ENCODE measurements at places on chromosomes 12 and 14. TPM values are rescaled to one million over a fixed set of nuclear protein-coding genes. Genes with fewer than 3 reads are reported as not detected.

ZFC3H1 gene
- 37.1 TPM for total RNA-seq

GRCh38 chr12:43694879-43695278 lies 63.7 kb downstream of the PUS7L start:
- DNase-seq, result no peak

- no peak for DNase-seq
These were observed 12.6 kb upstream of the EDDM3A start for GRCh38 chr14:20732979-20733635.

GRCh38 chr12:114817571-114818425 lies 133.8 kb upstream of the TBX3 start:
- DNase-seq, result no peak

EPS8 gene
- total RNA-seq, result 49.9 TPM

DNA sequence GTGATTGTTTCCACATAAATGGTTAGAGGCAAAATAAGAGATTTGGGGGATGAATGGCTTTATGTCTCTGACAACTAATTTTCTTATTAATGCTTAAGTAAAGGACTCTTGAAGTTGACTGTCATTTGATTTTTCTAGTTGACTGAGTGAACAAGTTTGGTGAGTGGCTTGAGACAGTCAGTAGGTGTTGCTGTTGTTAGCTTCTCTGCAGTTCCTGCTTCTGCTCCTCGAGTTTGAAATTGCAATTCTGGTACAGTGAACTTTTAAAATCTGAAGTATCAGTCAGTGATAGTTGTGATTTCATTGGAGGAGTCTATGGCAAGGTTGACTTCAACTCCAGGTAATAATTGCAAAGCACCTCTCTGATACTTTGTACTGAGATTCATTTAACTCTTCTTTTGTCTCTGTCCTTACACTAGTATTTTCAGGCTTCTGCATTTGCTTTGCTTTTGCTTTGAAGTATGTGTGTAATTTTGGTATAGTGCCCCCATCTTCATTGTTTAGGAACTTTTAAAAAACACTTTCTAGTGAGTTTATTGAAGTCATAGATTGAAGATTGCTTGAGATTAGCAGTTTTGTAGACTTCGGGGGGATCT lies 415.5 kb downstream of the PCNX1 start:
- DNase-seq, result no peak

IAPP gene
- not detected for total RNA-seq

GRCh38 chr12:111451649-111452129 lies 46.0 kb downstream of the SH2B3 start:
- DNase-seq, result peak; percentile 24

DNA sequence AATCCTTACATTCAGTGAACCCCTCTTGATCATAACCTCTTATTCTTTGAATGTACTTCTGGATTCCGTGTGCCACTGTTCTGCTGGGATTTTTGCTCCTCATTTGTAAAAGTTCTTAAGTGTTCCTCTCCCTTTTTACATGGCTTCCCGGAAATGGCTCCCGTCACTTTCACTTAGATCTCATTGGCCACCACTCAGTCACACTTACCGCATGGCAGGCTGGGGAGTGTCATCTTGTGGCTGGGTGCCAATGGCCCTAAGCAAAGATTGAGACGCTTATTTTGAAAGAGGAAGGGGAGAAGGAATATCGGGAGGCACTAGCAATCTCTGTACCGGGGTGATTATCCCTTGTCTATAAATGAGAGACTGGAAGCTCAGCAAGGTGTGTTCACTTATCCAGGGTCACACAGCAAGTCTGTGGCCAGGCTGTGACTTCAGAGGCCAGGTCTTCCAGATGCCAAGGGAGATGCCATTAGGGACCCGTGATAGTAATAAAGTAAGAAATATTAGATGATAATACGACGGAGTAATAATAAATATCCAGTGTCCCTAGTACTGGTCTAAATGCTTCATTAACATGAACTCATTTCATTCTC lies 68.8 kb downstream of the RNFT2 start:
- DNase-seq, result no peak

Measured in HCT116 (cell line).